ENCODE measurements at places on chromosomes 5 and 9. TPM values are rescaled to one million over a fixed set of nuclear protein-coding genes. Genes with fewer than 3 reads are reported as not detected.

CYLC2 gene
- total RNA-seq = not detected

DNA sequence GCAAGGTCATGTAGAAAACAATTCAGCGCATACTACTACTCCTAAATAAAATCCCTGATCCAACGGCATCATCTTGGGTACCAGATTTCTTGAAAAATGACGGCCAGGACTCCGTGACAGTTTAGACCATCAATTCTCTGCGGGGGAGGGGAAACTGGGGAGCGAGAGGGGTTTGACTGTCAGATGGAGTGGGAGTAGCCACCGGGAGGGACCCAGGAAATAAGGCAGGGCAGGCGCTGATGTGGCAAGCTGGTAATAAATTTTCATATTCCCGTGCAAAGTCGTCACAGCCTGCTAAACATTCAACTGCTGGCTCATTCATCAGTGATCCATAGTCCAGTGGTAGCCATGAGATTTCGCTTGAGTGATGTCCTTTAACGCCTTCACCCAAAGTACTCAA lies 457 bp upstream of the CDH18 start:
- no peaks in the 10 kb centered on the region for H3K27me3 ChIP-seq
- no peak for DNase-seq
- no peaks in the 10 kb centered on the region for H3K4me1 ChIP-seq
- H3K27ac ChIP-seq = no peak overlapping the region
- H3K36me3 ChIP-seq = no peaks in the 10 kb centered on the region

DNA sequence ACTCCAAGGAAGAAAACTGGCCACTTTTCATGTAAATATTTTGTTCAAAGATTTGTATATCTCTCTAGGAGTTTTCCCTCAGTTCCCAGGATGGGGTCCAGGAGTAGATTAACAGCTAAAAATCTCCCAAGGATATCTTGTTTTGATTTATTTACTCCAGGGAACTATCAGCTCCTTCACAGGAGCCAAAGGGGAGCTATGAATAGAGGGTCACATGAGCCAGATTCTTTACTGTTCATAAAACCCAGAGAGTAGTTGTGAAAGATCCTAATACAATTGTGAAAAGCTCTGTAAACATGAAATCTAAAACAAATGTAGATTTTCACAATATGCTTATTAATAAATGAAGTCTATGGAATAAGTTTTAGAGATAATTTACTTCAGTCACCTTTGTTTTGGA lies 16.9 kb downstream of the DIMT1 start:
- H3K27ac ChIP-seq = no peak overlapping the region
- no peaks in the 10 kb centered on the region for H3K27me3 ChIP-seq
- no peak for DNase-seq
- peaks cover 64% of the 10 kb centered on the region for H3K36me3 ChIP-seq
- no peak overlapping the region for H3K4me3 ChIP-seq

DNA sequence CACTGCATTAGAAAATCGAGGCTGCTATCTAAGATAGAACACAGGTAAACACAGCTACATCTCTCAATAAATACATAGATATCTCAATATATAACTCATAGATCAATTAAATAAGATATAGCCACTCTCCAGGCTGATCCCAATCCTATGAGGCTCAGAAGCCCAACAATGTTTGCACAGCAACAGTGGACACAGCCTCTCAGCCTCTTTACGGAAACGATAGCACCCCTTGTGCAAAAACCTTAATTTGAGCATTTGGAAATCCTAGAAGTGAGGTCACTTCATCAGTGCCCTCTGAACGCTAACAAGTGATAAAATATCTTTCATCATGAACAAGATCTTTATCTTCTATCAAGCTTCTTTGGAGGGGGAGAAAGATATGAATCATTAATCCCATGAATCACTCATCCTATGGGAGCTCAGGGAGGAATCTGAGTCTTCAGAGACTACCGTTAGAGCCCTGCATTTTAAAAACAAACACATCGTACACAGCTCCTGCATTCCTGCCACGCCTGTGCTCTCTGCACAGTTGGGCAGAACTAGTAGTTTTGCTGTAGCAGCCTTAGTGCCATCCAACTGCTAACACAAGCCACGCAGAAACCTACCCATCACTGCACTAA lies 71.4 kb downstream of the MED27 start:
- no peaks in the 10 kb centered on the region for H3K27me3 ChIP-seq
- peaks cover 17% of the 10 kb centered on the region for H3K4me1 ChIP-seq
- H3K36me3 ChIP-seq = peaks cover 28% of the 10 kb centered on the region
- DNase-seq = no peak
- H3K27ac ChIP-seq = no peak overlapping the region

DNA sequence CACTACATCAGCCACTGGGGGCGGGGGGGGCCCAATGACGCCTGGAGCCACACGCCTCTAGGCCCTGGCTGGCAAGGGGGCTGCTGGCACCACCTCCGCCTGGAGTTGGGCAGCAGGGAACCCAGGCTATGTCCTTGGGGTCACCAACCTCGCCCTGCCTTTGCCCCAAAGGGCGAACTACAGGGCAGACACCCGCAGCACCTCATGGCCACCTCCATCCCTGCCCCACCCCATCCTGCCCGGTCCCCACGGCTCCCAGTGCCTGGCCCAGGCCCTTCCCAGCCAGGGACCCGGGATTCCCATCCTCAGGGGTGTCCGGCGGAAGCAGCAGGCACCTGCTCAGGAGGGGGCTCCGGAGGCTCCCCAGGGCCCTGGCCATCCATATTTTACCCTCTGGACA lies 37.0 kb downstream of the NACC2 start:
- no peak overlapping the region for H3K4me3 ChIP-seq
- peaks cover 3% of the 10 kb centered on the region for H3K27me3 ChIP-seq
- H3K36me3 ChIP-seq = no peaks in the 10 kb centered on the region
- peaks cover 30% of the 10 kb centered on the region for H3K4me1 ChIP-seq

DNA sequence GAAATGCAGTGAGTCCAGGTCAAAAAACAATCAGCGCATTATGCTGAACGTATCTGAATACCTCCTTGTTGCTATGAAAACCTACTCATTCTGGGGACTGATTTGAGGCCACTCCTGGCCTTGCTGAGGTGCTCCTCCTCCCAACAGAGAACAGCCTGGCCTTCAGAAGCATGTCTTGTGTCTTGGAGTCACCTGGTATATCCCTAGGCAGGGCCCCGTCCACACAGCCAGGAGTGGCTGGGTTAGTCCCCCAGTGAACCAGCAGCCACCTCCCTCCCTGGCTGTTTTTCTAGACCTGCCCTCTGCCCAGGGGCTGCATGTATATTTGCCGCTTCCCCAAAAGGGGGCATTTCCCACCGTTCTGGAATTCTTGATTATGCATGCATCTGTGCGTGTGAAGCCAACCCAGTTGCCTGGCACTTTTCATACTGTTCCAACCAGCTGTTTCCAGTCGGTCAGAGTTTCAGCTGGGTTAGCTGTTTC lies 99.2 kb upstream of the SPATA31C2 start:
- no peak overlapping the region for H3K27ac ChIP-seq
- no peaks in the 10 kb centered on the region for H3K4me1 ChIP-seq
- H3K27me3 ChIP-seq = no peaks in the 10 kb centered on the region
- no peak overlapping the region for H3K4me3 ChIP-seq
- no peak for DNase-seq

GRCh38 chr9:109652112-109652511 lies 127.9 kb upstream of the PALM2AKAP2 start:
- H3K27me3 ChIP-seq = peaks cover 7% of the 10 kb centered on the region
- H3K27ac ChIP-seq = no peak overlapping the region
- H3K4me1 ChIP-seq = no peaks in the 10 kb centered on the region

DNA sequence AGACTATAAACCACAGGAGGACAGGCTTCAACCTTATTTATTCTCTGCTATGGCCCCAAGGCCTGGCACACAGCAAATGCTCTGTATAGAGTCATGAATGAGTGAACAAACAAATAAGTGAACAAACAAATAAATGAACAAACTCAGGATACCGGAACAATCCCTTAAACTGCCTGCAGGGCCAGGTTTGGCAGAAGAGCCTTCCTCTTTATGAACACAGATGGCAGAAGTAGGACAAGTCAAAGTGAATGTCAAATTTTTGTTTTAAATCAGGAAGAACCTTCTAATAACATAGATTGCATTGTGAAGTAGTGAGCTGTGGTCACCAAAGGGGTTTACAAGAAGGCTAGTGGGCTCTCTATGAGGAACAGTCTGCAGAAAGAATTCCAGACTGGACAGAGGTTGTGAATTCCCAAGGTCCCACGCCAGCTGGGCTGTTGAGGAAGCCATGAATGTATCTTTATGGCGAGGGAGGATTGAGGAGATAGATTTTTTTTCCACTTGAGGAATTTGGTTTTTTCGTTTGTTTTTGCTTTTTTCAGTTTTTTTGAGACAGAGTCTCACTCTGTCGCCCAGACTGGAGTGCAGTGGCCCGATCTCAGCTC lies 30.3 kb upstream of the STING1 start:
- H3K36me3 ChIP-seq = no peaks in the 10 kb centered on the region
- H3K27ac ChIP-seq = no peak overlapping the region
- no peaks in the 10 kb centered on the region for H3K27me3 ChIP-seq
- no peak overlapping the region for H3K4me3 ChIP-seq
- DNase-seq = no peak
- peaks cover 12% of the 10 kb centered on the region for H3K4me1 ChIP-seq

GRCh38 chr5:65100911-65101631 lies 332.3 kb downstream of the CWC27 start:
- H3K4me1 ChIP-seq = peaks cover 27% of the 10 kb centered on the region
- peak overlapping the region; percentile 51 for H3K27ac ChIP-seq
- H3K4me3 ChIP-seq = peak overlapping the region; percentile 88
- DNase-seq = no peak
- H3K36me3 ChIP-seq = no peaks in the 10 kb centered on the region
- H3K27me3 ChIP-seq = no peaks in the 10 kb centered on the region

DNA sequence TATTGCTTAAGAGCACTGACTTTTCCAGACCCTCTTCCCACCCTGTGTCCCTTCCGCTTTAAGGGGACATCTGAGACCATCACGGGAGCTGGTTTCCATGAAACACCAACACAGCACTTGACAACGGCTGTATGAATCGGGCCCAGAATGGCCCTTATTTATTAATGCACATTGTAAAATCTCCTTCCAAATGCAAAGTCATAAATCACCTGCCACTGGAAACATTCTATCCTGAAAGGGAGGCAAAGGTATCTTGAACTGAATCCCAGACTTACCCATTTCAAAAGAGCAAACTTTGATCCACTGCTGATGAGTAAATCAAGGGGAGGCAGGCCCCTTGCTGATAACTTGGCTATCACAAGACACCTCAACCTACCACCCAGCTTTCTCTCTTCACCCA lies 37.4 kb downstream of the SHB start:
- peaks cover 6% of the 10 kb centered on the region for H3K4me1 ChIP-seq
- no peak overlapping the region for H3K27ac ChIP-seq

DNA sequence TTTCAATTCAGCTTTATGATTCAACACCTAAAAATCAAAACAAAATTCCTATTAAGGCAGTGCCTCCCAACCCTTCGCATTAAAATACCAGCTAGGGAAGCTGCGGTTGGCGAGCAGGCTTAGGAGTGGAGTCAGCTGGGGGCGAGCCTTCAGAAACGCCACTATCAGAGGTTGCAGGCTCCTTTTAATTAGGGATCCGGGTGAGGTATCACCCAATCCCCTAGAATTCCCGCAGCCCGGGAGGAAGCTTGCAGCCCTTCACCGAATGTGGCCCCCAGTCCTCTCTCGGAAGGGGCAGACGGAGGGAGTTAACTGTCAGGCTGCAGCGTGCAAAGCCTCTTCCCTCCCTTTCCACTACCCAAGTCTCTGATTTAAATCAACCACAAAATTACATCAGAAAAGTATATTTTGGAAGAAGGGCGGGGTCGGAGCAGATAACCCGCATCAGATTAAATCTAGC lies 1.7 kb downstream of the STC2 start:
- peaks cover 64% of the 10 kb centered on the region for H3K27me3 ChIP-seq
- H3K27ac ChIP-seq = no peak overlapping the region
- H3K4me1 ChIP-seq = peaks cover 10% of the 10 kb centered on the region
